ENCODE measurements at places on chromosomes 5 and 9.

DNA sequence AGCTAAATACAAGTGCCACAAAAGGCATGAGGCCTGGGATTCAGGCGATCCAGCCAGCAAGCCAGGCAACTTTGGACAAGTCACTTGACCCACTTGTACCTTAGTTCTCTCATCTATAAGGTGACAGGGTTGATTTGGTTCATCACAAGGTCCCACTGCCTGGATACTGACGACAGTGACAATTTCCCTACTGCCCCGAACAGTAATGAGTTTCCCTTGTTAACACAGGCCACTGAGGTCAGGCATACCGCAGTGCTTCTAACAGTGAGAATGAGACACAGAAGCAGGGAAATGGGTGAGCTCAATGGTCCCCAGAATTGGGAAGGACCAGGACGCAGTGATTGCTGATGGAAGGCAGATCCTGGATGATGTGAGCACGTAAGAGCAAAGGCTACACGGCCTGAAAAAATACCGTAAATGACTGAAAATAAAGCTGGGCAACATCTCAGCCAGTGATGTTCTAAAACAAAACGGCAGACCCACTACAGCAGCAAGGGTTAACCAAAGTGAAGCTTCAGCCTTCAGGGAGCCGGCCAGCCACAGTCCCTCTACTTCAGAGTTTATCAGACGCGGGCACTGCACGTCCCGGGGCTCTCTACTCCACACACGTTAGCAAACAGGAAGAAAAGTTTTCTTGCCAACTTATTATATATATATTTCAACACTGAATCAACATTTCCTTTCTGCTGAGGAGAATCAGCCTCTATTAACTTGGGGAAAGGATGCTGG lies 846 bp downstream of the MGAT1 start:
- no peak for DNase-seq

GRCh38 chr5:32531885-32532520 lies 53.4 kb upstream of the SUB1 start:
- no peak for DNase-seq

- no peak for DNase-seq
These were observed 411.5 kb downstream of the PLK2 start for GRCh38 chr5:58048185-58048925.

GRCh38 chr5:22249209-22249729 lies 603.9 kb downstream of the CDH12 start:
- no peak for DNase-seq

DNA sequence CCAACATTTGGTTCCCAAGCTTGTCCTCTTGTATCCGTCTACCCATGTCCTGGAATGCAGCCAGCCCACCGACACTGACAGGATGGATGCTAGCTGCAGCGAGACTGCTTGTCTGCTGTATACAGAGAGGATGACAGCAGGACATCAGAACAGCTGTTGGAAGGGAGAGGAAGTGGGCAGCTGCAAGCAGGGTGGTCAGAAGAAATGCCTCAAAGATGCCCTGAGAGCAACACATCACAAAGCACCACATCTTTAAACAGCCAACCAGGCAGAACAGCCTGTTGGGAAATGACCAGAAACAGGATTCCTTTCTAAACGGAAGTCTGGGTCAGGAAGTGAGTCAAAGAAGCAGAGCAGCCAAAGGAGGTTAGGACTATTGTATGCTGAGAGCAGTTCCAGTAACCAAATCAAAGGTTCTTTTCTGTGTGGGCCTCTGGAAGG lies 219.1 kb downstream of the NDUFS4 start:
- DNase-seq, result no peak

DNA sequence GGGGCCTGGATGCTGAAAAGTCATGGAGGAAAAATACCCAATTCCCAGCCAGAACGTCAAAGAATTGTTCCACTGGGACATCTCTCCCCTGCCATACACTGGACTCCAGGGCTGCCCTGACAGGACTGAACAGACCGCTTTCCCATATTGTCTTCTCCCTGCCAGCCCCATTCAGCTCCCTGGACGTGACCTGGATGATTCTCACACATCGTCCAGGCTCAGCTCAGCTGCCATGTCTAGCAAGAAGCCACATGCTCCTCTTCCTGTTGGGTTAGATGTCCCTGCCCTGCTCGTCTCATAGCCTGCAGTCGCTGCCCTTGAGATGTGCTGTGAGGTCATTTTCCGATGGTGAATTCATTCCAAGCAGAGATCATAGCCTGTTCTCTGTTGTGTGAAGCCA lies 37.4 kb downstream of the FOXI1 start:
- DNase-seq, result no peak

Data from cortex of kidney (tissue), 1 donor.